Stimulated activated CD4-positive, alpha-beta T cell treated with anti-CD3 and anti-CD28 coated beads, Interleukin-4, amount 100 ng/mL, for 1 hour (primary cell): ENCODE measurements at places on chromosomes 7 and 10.

- no peak for DNase-seq
Measured at GRCh38 chr7:3232228-3232627, 68.8 kb upstream of the SDK1 start.

DNA sequence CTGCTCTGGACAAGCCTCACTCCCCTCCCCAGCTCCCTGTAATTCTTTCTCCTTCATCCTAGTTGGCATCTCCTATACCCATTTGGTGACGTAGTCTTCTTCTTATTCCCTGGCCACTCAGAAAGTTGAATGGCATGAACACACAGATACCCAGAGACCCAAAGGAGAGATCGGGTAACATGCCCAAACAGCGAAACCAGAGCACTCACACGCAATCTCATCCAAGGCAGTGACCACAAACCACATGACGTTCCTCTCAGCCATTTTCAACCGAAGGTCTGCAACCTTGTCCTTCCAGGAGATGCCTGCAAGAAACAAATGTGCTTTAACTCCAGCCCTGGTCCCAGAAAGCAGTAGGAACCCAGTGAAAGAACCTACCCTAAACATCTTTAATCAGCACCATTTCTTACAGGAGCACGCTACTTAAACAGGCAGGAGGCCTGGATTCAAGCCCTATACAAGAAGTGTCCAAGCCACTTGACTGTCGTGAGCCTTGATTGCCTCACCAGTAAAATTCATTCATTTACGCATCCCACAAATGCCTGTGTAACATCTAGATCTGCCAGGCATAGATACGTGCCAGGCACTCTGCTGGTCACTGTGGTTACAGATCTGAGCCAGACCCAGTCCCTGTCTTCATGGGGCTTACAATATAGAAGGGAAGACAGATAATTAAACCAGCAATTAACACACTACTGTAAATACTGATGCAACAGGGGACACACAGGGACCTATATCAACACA is 37.1 kb downstream of the XPNPEP1 start:
- DNase-seq, result no peak

- DNase-seq, result no peak
Measured at GRCh38 chr7:141788296-141788695, 1.7 kb upstream of the TAS2R5 start.

GRCh38 chr7:148095066-148095465 is 495.5 kb upstream of the C7orf33 start:
- DNase-seq, result no peak

- DNase-seq, result no peak
Measured at GRCh38 chr7:98222533-98223195, 11.4 kb downstream of the BHLHA15 start.

DNA sequence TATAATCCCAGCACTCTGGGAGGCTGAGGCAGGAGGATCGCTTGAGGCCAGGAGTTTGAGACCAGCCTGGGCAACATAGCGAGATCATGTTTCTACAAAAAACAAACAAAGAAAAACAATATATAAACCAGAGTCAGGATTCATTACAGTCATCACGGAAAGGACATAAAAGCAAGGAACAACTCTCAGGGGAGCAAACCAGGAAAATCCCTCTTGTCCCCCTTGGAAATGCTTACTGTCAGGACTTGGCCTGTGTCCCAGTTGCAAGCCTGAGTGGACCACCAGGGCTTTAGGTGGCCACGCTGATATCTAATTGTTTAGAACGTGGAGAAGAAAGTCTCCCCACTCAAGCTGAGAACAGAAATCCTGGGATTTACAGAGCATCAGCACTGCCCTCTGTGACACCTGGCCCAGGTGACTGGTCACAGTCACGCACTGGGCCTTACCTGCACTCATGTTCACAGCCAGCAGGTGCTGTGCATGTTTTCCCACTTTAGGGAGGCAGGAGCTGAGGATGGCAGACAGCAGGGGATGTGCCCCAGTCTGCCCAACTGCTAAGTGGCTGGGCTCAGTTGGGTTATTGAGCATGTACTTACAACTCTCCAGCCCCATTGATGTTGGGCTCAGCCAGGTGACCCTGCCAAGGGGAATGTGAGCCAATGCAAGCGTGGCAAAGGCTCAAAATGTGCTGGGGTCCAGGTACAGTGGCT is 60.9 kb downstream of the TMEM130 start:
- DNase-seq, result no peak

DNA sequence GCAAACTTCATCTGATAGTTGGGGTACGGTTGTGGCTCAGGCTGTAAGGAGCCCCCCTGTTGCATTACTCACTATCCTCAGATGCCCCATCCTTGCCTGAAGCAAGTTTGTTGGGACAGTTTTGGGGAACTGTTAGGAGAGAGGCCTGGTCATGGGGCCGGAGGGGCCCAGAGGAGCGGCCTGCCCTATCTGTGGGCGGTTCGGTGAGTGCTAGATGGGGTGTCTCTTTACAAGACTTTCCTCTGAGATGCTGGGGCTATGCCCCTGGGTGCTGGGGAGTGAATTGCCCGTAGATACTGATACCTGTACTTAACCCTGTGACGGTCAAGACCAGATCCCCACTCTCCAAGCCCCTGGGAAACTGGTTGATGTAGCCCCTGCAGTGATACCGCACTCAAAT is 12.4 kb downstream of the CUX1 start:
- no peak for DNase-seq

DNA sequence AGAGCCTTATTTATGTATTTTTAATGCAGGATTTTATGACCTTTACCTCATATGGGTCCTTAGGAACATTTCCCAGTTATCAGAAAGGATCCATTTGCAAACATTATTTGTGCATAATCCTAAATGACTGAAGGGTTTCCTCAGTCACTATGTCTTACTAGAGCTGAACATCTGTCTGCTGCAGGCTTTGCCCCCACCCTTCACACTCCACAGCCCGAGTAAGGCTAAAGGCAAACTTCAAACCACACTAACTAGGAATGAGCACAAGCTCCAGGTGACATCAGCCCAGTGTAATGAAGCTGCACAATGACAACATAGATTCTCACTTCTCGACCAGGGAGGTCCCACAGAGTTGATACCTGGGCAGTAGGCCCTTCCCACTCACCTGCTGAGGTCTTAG is 491.3 kb upstream of the MKI67 start:
- DNase-seq, result no peak

DNA sequence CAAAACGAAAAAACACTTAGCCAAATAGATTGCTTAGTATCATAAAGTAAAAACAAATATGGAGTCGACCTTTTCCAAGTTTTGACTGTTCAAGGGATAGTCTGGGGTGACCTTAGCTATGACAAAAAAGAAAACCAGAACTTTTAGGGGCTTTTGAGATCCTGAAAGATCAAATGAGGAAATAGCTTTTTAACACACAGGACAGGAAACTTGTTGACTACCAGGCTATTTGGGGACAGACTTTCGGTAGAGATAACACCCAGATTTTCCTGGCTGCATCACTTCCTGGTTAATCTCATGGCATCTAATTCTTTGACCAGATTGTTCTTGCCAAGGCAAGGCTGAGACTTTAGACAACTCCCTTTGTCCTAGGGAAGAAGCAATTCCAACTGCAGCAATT is 34.5 kb upstream of the EGR2 start:
- DNase-seq, result no peak

- peak; percentile 47 for DNase-seq
Measured at GRCh38 chr10:102633287-102633686, 11.0 kb upstream of the TRIM8 start.

GRCh38 chr7:31562002-31562401 is 48.1 kb downstream of the ITPRID1 start:
- no peak for DNase-seq
